ENCODE measurements at places on chromosomes 1 and 21.

GRCh38 chr21:18614303-18614702, 210.7 kb upstream of the TMPRSS15 start:
- DNase-seq: no peak

- no peak for DNase-seq
Measured at GRCh38 chr1:224217655-224218623, 34.9 kb downstream of the DEGS1 start.

DNA sequence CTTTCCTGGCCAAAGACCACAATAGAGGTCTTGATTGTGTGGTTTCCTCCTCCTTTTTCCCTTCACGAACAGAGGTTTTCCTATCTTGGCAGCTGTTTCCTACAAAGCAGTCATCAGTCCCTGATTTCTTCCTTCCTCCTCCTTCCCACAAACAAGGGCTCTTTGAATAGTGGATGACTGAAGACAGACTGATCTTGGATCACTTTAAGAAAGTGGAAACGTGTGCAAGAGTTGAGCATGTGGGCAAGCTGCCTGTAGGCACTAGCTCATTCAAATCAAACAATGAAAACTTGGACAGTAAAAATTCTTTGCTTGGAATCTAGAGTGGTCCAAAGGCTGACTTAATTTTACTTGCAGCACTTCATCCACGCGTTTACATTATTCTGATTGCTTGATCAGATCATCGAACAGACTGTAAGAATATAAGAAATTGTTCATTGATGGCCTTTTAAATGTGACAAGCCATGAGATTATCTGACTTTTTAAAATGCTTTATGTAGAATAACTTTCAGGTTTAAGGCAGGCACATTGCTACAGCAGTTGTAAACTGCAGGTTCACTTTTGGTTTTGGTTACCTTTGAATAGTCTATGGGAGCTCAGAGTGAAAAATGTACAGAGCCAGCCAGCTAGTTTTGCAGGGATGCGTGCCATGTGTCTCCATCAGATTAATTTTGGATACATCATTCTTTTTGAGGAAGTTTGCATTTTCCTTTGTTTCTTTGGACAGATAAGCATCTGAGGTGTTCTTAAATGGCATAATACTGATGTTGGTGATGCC, 34.4 kb downstream of the ADGRL2 start:
- no peak for DNase-seq

- no peak for DNase-seq
Measured at GRCh38 chr1:30632481-30632880, 90.9 kb downstream of the MATN1 start.

DNA sequence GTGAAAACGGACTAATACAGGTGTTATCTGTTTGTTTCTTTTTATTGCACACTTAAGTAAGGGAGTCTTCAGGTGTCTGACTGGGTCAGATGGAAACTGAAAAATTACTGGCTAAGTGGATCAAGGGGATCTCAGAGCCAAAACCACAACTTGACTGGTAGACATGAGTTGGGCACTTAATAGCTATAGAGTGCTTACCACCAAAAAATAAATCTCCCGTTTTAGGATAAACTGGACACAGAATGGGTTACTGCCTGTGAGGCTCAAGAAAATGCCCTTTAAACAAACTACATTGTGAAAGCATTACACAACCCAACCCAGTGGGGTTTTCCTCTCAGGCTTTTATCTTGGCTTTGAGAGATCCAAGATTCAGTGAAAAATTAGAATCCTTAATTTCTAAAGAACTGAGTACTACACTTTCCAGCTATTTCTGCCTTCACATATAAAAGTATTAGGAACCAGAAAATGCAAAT, 134.0 kb upstream of the LYPLAL1 start:
- no peak for DNase-seq

- no peak for DNase-seq
Measured at GRCh38 chr1:156149374-156150332, 3.7 kb upstream of the SEMA4A start.

- no peak for DNase-seq
Measured at GRCh38 chr21:46161633-46162592, 6.5 kb upstream of the FTCD start.

DNA sequence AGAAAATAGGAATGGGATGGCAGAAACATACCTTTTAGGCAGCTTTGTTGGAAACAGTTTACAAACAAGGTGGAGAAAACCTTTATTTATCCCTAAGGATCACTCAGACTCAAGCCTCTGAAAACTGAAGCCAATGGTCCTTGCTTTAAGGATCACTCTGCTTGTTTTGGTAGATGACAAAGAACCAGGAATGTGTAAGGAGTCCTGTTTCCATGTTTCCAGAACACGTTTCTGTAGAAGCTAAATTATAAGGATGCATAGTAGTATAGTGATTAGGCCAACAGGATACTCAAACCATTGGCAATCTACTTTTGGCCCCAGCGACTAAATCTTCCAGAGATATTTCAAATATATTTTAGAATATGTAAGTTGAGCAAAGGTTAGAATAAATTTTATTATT, 149.1 kb upstream of the HP1BP3 start:
- no peak for DNase-seq

DNA sequence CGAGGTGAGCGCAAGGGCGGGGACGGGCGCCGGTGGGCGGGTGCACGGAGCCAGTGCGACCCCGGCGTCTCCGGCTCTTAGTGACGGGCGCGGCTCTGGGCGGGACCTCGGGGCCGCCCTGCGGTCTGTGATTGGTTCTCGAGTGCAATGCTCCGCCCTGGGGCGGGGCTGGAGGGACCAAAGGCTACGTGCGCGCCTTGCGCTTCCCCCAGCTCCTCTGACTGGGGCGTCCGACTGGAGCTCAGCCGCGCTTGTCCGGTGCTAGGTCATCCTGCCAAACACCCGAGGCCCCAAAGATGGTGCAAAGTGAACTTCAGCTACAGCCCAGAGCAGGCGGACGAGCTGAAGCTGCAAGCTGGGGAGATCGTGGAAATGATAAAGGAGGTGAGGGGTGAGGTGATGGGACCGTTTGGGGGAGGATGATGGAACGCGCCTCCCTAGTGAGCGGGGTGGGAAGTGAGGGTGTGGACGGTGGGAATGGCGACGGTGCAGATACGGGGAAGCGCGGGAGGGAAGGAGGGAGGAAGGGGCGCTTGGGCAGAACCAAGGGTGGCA, 811 bp downstream of the SH3D21 start:
- peak; percentile 80 for DNase-seq

GRCh38 chr21:45989355-45990048, 7.9 kb downstream of the COL6A1 start:
- no peak for DNase-seq

GRCh38 chr1:10657088-10657847, 139.2 kb downstream of the CASZ1 start:
- DNase-seq: no peak

- DNase-seq: no peak
Measured at GRCh38 chr1:230754796-230755195, 7.6 kb downstream of the CAPN9 start.

DNA sequence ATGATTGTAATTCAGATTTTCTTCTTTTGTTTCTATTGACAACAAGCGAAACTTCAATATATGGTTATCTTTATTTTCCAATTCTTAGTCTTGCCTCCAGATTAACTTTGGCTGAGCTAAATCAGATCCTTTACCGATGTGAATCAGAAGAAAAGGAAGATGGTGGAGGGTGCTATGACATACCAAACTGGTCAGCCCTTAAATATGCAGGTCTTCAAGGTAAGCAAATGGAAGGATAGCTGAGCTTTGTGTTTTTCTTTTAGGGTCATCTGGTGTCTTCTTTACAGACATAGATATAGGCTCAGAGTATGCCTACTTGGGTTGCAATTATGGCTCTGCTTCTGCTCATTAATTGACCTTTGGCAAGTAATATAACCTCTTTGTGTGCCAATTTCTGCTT, 37.7 kb downstream of the AGL start:
- DNase-seq: no peak

DNA sequence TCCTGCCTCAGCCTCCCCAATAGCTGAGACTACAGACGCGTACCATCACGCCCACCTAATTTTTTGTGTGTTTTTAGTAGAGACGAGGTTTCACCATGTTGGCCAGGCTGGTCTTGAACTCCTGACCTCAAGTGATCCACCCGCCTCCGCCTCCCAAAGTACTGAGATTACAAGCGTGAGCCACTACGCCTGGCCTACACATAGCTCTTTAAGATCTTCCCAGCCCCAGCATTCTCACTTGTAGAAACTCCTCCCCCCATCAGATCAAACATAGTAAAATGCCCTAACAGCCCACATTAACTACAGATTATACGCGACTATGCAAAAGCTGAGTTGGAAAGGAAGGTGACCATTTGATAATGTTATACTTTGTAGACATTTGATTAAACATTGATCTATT, 634.8 kb downstream of the MATN1 start:
- no peak for DNase-seq

DNA sequence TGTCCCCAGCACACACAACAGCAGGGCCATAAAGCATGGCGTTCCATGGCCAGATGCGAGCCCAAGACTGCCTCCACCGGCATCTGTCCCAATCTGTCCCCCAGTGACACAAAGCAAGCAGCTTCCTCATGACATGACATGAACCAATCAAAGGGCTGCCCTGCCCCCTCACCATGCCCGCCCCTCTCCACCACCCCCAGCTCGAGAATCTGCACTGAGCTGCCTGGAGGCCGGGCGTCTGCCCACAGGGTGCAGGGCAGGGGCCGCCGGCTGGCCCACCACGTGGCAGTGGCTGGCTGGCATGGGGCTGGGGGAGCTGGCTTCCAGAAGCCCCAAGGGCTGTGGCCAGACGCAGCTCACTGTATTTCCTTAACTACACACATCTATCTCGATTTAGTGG, 27.8 kb downstream of the WNT9A start:
- DNase-seq: no peak

DNA sequence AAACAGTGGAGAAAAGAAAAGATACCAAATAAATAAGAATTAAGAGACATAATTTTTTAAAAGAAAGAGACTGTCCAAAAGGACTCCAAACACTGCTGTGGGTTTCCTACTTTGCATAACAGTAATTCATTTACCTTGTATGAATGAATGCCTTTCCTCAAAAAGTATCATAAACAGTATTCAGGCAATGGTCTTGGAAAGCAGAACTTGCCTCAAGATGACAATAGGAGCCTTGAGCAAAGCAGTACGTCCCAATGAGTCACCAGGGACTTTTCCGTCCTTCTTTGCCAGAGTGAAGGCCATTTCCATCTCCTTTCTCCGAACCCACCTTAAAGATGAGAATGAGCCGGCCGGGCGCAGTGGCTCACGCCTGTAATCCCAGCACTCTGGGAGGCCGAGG, 186.4 kb downstream of the ZBTB18 start:
- no peak for DNase-seq

DNA sequence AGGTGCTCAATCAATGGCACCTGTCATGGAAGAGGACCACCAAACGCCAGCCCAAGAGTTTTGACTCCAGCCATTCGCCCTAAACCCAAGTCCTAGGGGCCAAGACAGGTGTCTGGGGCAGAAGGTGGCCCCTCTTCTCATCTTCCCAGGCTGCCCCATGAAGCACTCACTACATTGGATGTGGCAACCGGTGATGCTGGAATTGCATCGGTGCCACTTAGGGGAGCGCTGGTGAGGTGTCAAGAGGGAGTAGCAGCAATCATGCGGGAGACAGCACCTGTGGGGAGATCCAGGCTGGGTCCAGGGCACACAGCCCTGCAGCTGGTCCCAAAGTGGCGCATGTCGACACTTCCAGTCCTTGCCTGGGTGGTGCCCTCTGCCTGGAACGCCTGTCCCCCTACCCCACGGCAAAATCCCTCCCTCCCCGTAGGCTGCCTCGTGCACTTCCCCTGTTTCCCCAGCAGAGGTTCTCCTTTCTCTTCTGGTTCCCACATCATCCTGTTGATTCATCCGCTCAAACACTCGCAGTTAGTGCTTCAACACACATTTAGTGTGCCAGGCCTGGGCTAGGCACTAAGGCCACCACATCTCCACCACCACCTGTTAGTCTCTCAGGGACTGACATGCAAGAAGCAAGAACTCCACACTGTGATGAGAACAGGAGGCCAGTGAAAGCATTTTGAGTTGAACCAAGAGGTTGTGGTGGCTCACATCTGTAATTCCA, 18.5 kb downstream of the PLA2G2D start:
- no peak for DNase-seq

DNA sequence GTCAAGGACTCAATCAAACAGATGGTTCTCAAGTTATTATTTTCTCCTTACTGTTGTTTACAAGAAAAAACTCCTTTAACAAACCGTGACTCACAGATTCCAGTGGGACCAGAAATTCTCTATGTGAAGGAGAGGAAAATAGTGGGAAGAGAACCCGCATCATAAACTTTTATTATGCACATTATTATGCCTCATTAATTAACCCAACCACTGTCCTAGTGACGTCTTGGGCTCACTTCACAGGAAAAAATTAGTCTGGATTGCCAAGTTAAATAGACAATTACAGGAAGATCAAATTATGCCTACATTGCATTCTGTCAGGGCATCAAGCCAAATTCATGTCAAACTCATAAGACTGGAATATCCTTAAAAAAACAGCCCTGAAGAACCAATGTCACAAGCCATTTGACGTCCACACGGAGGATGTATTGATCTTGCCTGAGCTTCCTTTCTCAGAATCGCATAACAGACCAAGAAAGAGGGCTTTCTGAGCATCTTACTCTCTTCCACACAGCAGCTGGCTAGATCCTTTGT, 347.8 kb downstream of the DUSP10 start:
- DNase-seq: no peak

- no peak for DNase-seq
Measured at GRCh38 chr1:229379846-229380245, 37.0 kb upstream of the CCSAP start.

DNA sequence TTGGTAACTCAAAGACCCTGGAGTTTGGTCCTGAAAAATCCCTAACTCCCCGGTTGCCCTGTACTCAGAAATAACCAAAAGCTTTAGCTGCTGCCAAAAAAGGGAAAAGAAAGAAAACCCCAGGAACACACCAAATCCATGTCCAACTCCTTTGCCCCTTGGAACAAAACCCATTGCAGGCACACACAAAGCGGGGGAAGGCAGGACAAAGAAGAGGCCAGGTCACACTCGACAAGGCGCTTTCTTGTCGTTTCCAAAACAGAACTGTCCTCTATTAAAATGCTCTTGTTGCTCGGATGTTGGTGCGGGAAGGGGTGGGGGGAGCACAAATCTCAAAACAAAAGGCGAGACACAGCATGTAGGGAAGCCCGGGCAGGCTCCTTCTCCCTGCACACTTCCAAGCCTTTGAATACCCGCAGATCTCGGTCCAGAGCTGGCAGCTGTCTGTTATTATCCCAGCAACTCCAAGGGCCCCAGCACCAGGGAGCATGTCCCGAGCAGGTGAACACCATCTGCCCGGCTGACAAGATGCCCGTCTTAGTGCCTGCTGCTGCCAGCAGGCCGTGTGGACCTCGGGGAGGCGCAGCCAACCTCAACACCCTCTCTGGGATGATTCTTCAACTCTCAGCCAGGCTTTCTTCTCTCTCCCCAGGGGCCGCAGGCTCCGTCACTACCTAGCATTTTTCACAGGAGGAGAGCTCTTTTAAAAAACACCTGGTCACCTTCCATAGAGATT, 96.4 kb downstream of the SSBP3 start:
- DNase-seq: no peak
